Head of caudate nucleus (tissue), 42 donors: ENCODE measurements at places on chromosomes 5 and 9.

DNA sequence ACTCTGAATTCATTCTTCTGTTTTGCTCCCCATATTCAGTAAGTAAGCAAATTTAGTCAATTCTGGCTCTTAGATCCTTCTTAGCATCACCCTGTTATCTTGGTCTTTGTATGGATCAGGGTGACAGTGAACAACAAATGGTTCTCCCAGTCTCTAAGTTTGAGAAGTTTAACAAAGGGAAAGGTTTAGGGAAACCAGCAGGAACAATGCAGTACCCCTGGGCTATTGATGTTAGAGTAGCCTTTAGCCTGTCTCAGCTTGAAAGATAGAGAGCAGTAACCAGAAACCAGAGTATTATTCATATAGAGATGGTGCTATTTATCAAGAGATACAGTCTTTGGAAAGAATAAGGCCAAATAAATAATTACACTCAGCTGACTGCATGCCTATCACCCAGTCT lies 241.8 kb downstream of the CDH12 start:
- no peak for DNase-seq

DNA sequence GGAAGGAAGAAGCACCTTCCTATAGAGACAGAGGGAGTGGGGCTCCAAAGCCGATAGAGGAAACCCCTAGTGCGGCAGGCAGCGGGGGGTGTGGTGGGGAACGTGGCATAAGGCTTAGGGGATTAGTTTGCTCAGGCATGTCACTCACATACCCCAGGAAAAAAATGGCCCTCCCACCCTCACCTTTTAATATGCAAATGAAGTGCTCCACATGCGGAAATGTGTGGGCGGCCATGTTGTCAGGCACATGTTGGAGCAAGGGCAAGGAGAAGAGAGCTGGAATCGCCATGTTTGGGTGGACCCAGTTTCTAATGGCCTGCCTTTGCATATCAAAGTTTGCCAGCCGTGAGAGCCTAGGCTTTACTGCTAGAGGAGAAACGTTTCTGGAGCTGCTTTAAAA lies 758.8 kb downstream of the NR2F1-AS1 start:
- no peak for DNase-seq

GRCh38 chr5:154285661-154286408 lies 95.3 kb downstream of the GALNT10 start:
- no peak for DNase-seq

GRCh38 chr5:124546643-124547042 lies 199.8 kb downstream of the ZNF608 start:
- no peak for DNase-seq

- no peak for DNase-seq
Measured at GRCh38 chr9:135017899-135018298, 69.6 kb upstream of the OLFM1 start.

DNA sequence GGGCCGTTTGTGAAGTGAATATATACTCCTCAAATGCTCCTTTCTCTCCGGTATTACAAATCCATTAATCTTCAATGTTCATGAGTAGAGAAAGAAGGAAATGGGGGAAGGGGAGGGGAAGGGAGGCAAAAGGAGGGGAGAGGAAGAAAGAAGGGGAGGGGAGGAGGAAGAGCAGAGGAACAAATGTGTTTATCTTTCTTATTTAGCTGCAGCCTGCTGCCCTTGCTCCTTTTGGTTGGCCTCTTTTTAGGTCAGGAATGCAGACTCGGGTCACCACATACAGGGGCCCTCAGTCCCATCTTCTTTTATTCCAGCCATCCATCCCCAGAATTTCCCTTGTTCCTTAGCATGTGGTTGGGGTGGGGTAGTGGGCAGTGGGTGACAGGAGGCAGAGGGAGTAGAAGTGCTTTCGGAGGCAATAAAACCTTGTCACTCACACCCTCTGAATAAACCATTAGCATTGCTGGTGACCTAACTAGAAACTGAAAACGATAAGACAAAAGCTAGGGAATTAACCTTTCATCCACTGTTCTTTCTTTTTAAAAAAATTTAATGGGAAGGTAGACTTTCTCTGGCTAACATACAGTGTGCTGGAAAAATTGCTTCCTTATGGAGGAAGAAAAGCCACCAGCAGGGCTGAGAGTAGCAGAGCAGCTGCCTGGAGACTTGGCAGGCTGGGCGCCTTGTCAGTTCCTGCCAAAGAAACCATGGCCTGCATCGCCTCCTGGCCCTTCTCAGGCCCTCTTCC lies 16.8 kb upstream of the PRLR start:
- DNase-seq = no peak

- DNase-seq = no peak
Measured at GRCh38 chr5:101482931-101483330, 579.8 kb upstream of the ST8SIA4 start.

DNA sequence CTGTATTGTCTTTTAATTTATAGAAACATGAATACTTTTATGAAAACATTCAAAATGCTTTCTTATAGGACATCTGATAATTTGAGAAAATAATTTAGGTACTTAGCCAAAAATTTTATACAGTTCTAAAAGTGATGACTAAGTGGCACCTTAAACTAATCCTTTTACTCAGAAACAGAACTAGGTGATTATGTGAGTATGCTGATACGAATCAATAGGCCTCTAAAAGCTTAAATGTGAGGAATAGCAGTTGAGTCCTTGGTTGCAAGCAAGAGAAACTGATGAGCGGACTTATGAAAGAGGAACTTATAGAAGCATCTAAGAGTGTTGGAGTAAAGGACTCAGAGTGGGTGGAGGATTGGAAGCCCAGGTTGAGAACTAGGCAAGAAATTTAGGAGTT lies 26.4 kb downstream of the ANXA1 start:
- no peak for DNase-seq

DNA sequence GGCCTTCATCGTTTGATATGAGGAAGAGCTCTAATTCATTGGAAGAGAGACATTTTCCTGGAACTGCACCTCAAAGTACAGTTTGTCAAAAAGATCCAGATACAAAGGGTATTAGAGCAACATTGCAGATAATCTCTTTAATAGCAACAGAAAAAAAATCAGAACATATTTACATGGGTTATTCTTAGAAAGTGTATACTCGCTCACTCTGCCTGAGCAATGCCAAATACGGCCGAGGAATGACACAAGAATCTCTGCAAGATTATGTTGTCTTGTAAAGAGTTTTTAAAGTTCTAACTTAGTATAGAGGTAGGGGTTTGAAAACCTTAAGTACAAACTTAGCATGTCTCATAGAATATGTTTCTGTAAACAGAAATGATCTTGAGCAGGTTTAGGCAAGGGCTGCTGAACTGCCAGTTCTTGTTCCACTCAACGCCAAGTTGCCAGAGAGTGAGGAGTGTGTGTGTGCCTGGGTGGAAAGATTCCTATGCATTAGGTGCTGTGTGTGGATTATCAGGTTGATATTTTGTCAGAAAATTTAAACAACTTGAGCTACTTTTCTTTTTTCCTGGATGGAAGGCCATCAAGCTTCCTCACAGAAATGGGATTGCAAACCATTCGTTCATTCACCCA lies 41.8 kb upstream of the ERCC6L2 start:
- DNase-seq = no peak
